Hypothalamus (tissue), 51 donors: ENCODE measurements at places on chromosomes 3 and 15.

- DNase-seq: no peak
Observed at GRCh38 chr3:181464033-181464694, 247.6 kb upstream of the SOX2 start.

GRCh38 chr15:74038707-74039655, 43.4 kb downstream of the GOLGA6A start:
- no peak for DNase-seq

DNA sequence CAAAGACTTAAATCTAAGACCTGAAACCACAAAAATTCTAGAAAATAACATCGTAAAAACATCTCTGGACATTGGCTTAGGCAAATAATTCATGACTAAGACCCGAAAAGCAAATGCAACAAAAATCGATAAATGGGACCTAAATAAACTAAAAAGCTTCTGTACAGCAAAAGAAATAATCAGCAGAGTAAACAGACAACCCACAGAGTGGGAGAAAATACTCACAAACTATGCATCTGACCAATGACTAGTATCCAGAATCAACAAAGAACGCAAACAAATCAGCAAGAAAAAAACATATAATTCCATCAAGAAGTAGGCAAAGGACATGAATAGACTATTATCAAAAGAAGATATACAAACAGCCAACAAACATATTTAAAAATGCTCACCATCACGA, 749.4 kb downstream of the PLOD2 start:
- no peak for DNase-seq

GRCh38 chr15:49507261-49507660, 84.2 kb downstream of the FGF7 start:
- DNase-seq: no peak

- DNase-seq: no peak
Observed at GRCh38 chr3:55017876-55018275, 90.0 kb upstream of the LRTM1 start.

DNA sequence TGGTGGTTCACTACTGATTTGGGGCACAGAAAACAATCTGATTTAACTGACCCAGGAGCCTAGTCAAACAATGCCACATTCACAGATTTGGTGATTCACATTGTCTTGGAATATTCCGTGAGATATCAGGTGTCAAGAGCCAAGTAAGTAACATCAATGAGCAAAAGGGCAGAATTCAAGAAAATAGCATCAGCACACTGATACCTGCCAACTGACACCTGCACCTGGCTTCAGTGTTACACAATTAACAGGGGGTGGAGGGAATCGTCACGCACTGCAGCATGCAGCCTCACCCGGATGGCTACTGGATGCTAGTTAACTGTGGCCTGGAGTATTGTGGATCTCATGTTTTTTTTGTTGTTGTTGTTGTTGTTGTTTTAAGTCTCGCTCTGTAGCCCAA, 17.6 kb downstream of the CCNL1 start:
- no peak for DNase-seq

GRCh38 chr15:82882273-82882928, 70.1 kb downstream of the HOMER2 start:
- no peak for DNase-seq

GRCh38 chr3:62574266-62574898, 201.0 kb upstream of the FEZF2 start:
- no peak for DNase-seq

GRCh38 chr3:109952924-109953323, 615.6 kb upstream of the DPPA4 start:
- DNase-seq: no peak

DNA sequence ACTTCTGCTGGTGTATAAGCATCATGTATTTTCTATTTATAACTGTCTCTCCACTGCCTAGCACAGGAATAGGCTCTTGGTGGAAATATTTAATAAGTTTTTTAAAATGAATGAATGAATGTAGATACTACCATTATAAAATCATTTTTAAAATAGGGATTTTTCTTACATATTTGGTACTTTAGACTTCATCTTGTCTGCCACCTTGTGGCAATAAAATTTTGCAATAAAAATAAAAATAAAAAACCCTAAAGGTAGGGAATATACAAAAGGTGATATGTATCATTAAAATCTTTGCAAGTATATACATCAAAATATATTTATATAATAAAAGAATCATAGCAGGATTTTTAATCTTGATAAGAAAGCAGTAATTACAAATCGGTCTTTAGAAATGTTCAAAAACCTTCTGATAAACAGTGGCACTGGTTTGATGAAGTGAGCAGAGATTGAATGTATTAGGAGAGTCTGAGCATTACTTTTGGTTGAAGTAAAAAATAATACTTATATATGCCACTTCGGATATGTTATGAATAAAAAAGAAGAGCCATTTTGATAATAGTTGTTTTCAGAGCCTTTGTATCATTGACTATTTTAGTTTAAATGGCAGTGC, 95.2 kb downstream of the SPATA16 start:
- no peak for DNase-seq

DNA sequence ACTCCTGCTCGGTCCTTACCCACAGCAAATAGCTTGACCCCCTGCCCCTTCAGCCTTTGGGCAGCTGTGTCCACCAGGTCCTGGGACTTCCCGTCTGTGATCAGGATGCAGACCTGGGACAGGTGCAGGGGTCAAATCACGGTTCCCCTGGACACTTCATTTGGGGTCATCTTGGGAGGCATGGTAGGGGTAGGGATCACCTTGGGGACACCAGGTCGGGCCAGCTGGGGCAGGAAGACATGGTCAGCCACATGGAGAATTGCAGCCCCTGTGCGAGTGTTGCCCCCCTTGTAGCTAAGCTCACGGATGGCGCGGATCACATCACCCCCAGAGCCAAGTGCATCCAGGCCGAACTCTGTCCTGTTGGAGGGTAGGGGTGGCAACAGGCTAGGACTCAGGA, 1.8 kb downstream of the COL7A1 start:
- DNase-seq: no peak

DNA sequence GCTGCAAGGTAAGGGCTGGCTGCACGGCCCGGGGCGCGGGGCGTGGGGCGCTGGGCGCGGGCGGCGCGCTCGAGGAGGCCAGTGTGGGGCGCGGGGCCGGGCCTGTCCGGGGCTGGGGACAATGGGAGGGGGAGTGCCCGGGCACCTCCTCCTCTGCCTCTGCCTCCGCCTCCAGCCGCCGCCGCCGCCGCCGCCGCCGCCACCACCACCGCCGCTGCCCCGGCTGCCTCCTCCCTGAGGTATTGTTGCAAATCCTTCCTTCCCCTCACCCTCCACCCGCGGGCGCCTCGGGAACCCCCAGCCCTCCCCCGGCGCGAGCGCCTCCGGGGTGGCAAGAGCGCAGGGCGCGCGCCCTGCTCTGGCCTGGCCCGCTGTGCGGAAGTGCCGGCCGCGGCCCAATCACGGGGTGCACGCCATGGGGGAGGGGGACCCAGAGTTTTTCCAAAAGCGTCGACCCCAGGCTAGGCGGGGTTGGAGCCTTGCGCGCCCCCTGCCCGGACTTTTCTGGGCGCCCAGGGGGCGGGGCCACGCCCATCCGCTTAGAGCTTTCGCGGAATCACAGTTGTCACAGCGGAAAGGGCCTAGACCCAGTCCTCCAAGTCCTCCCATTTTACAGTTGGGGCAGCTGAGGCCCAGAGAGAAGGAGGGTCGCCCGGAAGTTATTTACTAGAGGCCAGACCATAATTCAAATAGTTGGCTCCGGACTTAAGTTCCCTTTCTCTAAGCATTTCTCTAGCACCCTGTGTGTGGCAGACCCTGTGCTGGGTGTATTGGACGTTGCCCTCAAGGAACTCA, at the start of gene LPP:
Gene LPP, plus strand, starts transcription at position 144 of the 795 bp plus-strand sequence. CDS start 251,964 bp downstream, outside the sequence.
- peak; percentile 81 for DNase-seq

GRCh38 chr15:85009435-85009834, 27.8 kb downstream of the PDE8A start:
- no peak for DNase-seq

GRCh38 chr15:82647045-82647834, at the start of gene CPEB1:
CPEB1 (minus strand) TSS chr15:82647363; CDS start chr15:82628459, 18,904 bp downstream.
- peak; percentile 53 for DNase-seq

DNA sequence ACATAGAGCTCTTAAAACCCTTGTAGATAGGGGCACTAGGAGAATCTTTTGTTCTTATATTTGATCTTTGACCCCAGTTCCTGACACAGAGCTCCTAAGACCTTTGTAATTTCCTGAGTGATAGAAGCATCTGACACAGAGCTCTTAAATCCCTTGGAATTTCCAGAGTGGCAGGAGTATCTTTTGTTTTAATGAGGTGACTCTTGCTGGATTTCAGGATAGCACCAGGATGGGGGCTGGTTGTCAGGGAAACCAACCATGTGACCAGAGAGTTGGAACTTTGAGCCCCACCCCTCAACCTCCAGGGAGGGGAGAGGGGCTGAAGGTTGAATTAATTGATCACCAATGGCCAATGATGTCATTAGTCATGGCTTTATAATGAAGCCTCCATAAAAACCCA, 47.6 kb upstream of the ST8SIA2 start:
- no peak for DNase-seq

GRCh38 chr15:98568382-98569017, 79.8 kb upstream of the IGF1R start:
- DNase-seq: no peak

DNA sequence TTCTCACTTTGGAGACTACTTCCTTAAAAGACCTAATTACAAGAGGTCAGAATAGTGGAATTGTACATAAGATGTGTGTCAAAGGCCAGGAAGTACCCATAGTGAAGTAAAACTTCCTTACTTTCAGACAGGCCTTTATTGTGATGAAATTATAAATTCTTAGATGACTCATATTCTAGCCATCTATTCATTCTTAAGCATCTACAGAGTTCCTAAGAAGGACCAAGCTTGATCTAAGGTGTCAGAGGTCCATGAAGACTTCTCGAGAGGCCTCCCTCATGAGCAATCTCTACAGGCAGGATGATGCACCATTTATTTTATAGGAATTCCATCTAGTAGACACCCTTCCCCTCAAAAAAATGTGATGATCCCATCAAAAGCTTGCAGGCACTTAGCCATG, 493.3 kb downstream of the MAGI1 start:
- DNase-seq: no peak

- DNase-seq: no peak
Observed at GRCh38 chr15:80495401-80495942, 91.3 kb downstream of the ARNT2 start.

- DNase-seq: no peak
Observed at GRCh38 chr3:188239035-188239434, 85.1 kb downstream of the LPP start.

- no peak for DNase-seq
Observed at GRCh38 chr3:62332017-62332416, 41.3 kb downstream of the FEZF2 start.

DNA sequence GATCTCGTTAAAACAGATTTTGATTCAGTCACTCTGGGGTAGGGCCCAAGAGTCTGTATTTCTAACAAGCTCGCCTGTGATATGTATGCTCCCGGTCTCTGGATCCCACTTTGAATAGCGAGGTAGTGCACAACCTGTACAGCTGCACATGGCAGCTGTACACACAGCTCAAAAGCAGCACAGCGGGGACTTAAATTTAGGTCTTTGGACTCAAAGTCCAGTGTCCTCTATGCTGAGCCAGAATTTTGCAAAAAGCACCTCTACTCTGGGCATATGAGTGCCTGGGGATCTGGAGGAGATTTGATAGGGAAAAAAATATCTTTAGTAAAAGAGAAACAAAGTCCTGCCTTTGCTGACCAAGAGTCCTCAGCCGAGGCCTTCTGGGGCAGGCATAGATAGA, 83.1 kb downstream of the HMG20A start:
- DNase-seq: no peak

GRCh38 chr3:43097400-43098080, 8.3 kb downstream of the POMGNT2 start:
- DNase-seq: no peak

- no peak for DNase-seq
Observed at GRCh38 chr3:177357352-177358090, 160.2 kb upstream of the TBL1XR1 start.

GRCh38 chr3:172938788-172939187, 188.3 kb downstream of the ECT2 start:
- no peak for DNase-seq

GRCh38 chr3:188559072-188559429, 405.1 kb downstream of the LPP start:
- DNase-seq: no peak

GRCh38 chr3:150870406-150870805, 34.8 kb downstream of the MINDY4B start:
- no peak for DNase-seq

- DNase-seq: no peak
Observed at GRCh38 chr15:60795889-60796288, 316.9 kb upstream of the ICE2 start.

GRCh38 chr3:27317096-27317495, 52.1 kb downstream of the NEK10 start:
- DNase-seq: no peak

GRCh38 chr3:50319894-50320625, 2.5 kb downstream of the HYAL2 start:
- DNase-seq: no peak

- DNase-seq: no peak
Observed at GRCh38 chr3:149771652-149772271, 19.5 kb upstream of the COMMD2 start.

- no peak for DNase-seq
Observed at GRCh38 chr15:97604677-97605076, 355.8 kb upstream of the ARRDC4 start.

GRCh38 chr3:128091586-128091985, 32.0 kb downstream of the RUVBL1 start:
- no peak for DNase-seq

DNA sequence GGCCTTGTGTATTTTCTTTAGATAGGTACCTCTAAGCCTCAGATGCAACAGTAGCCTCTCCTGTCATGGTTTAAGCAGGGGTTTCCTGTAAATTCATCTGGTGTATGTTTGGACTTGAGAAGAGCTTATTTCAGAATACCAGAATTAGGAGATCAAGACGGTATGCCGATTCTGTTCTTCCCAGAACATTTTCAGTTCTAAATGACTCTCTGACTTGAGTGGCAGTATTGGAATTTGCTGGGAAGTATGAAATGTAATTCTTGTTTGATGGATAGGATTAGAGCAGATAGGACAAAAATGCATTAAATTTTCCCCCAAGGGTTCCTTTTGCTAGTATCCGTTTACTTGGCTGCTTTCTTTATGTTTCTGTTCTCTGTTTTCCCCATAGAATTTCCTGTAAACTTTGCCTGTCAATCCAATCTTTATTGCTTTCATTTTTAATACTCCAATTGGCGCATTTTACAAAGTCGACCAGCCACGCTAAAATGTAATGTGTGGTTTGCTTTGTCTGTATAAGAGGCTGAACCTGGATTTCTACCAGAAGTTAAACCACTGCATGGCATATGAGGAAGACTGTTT, 612.2 kb downstream of the RBMS3 start:
- DNase-seq: no peak

GRCh38 chr3:138449490-138449889, 15.1 kb downstream of the ESYT3 start:
- no peak for DNase-seq

GRCh38 chr3:7207928-7208327, 347.0 kb downstream of the GRM7 start:
- DNase-seq: no peak
